Stimulated activated CD4-positive, alpha-beta T cell treated with anti-CD3 and anti-CD28 coated beads, TNF-alpha, amount 100 ng/mL, for 48 hours (primary cell): ENCODE measurements at places on chromosomes 6 and 20.

DNA sequence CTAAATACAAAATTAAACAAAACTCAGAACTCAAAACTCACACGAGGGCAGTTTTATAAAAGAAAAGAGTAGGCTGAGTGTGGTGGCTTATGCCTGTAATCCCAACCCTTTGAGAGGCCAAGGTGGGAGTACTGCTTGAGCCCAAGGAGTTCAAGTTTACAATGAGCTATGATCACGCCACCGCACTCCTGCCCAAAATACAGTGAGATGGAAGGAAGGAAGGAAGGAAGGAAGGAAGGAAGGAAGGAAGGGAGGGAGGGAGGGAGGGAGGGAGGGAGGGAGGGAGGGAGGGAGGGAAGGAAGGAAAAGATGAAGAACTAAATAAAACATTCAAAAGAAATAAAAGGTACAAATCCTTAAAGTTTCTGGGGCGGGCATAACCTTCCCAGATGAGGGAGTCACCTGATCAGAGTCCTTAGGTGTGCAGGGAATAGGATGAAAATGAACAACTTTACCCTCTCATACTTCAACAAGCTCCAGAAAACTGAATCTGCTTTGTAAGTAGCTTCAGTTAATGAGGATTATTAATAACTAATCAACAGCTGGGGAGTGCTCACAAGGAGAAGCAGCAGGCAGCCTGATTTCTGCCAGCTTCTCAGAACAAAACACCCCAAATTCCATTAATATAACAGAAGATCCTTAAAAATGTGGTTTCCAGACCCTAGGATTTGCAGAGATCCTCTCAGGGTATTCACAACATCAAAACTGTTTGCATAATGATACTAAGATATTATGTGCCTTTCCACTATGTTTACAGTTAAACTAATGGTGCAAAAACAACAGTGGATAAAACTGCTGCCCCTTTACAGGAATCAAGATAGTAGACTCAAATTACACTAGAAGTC lies 21.8 kb downstream of the LMBRD1 start:
- DNase-seq: no peak

DNA sequence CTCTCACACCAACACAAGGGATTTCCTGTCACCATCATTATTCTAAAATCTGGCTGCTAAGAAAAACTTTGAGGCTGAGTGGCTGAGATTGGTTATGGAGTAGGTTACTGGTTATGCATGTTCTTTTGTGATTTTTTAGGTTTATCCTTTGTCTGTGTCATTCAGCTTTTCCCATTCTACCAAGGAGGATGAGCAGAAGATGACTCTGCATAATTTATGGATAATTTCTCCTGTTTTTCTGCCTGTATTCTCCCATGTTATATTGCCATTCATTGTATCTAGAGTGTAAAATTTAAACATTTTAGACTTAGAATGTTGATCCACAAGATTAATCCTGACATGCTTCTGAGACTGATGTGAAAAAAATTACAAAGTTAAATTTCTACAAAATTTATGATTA lies 67.8 kb downstream of the SOBP start:
- DNase-seq: no peak

DNA sequence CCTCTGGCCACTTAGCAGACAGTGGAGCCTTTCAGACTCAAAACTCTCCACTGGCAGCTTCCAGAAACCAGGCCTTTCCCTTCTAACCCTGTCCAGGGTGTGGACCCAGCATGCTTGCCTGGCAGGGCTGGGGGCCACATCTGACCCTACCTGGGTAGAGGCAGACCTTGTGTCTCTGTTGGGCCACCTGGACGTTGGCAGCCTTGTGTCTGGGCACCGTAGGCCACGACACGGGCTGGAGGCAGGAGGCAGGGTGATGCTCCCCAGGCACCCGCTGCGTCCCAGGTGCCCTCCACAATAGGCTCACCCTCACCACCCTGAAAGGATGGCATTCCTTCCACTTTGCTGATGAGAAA lies 67.6 kb downstream of the NOL4L start:
- DNase-seq: no peak

- no peak for DNase-seq
Measured at GRCh38 chr20:20139403-20139802, 87.1 kb downstream of the CFAP61 start.
